Panc1 (cell line): ENCODE measurements at places on chromosomes 7 and 10.

DNA sequence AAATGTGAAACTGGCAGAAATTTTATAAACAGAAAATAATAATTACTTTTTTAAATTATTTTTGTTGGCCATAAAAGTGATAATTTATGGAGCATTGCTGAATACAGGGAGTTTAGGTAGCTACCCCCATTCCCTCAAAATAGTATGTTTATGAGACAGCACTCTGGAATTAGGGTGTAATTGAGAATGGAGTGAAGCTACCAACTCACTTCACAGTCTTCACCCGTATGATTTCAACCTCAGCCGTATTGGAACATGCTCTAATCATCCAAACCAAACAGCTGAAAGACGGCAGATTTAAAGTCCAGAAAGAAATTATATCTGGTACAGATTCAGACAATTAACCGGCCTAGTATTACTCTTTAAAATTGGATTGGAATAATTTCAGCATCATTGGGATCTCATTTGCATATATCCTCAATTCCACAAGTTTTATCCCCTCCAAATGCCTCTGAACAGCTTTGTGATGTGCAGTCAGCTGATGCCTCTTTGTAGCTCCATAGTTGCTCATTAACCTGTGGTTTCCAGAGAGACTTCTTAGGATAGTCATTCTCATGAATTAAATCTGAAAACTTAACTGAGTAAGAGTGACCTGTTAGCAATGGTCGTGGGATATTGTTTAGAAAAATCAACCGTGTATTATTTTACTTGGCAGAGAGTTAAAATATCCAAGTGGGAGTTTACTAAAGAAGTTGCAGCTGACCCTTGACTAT lies 59.1 kb upstream of the GJD4 start:
- DNase-seq, result no peak

DNA sequence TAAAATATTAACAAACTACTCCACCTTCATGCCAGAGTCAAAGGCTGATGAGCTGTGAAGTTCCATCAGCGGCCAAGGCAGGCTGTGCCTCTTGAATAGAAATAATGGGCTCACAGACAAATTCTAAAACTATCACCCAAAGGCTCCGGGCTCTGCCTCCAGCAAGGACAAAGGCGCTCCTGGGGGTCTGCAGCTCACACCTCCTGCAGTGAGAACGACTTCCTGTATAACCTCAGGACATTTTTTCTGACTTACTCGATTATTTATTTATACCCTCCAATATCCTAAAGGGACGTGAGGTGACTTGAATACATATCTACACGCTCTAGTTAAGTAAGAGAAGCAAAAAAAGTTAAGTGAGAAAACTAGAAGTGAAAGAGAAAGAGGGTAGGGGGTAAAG lies 500.7 kb downstream of the CCSER2 start:
- DNase-seq, result no peak

DNA sequence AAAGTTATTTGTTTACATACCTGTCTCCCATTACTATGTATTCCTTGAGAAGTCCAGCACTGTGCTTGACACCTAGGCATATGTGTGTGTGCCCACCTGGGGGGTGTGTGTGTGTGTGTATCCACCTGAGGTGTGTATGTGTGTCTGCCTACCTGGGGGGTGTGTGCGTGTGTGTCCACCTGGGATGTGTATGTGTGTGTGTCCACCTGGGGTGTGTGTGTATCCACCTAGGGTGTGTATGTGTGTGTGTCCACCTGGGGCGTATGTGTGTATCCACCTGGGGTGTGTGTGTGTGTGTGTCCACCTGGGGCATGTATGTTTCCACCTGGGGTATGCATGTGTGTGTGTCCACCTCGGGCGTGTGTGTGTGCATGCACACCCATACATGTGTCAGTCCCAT lies 603.5 kb downstream of the PHTF2 start:
- DNase-seq, result no peak

DNA sequence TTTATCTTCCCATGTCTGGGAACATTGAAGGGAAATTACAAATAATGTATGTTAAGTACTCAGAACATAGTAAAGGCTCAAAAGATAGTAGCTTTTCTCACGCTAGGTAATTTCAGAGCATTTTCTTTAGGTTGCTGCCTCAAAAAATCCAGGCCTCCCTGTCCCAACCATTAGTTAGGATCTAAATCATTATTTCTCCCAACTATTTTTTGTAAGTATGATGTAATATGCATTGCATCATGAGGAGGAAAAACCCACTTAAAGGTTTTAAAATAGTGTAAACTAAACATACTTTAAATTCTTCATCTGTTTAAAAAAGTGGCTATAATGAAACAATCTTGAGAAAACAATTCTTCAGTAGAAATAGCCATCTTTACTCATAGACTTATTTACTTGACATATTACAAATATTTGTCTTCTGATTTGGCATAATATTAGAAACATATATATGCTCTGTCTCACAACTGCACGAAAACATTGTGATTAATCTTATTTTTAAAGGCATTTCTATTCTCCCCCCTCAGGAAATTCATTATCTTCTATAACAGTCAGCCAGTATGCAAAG lies 329.3 kb downstream of the ELMO1 start:
- no peak for DNase-seq

- no peak for DNase-seq
These were observed 416.8 kb downstream of the GALNT17 start for GRCh38 chr7:71548746-71549145.

DNA sequence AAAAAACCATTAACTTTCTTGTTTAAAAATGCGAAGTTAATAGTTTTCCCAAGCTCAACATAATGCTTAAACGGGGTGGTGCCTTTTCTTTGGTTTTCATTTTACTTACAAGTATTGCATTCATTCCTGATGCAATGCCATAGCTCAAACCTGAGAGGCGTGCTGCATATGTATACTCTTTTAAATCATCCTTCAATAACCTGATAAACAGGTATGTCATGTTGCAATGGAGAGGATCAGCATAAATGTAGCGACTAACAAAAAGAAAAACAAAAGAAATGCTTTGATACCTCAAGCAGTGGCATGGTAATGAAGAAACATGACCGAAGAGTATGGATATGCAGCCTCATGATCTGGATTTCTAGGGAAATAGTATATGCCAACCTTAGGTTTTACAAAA lies 95.4 kb downstream of the IDE start:
- no peak for DNase-seq

GRCh38 chr7:122140918-122141317 lies 3.1 kb downstream of the AASS start:
- no peak for DNase-seq

DNA sequence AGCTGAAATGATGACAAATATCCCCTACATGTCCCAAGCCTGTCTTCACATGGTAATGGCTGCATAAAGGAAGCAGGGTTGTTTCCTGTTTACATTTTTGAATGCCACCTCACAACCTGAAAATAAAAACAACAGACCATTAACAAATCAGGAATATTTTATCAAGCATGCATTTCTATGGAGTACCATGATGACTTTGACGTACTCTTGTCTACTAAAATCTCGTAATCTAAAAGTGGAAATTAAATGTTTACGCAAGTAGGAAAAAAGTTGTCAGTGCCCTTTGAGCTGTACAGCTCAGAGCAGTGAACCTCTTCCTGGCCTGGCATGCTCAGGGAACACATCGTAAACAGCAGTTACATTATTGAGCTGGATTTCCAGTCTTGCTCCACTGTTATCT lies 194.1 kb downstream of the INHBA start:
- peak; percentile 41 for DNase-seq

GRCh38 chr7:150992051-150992640 lies 1.3 kb downstream of the NOS3 start:
- DNase-seq, result no peak

DNA sequence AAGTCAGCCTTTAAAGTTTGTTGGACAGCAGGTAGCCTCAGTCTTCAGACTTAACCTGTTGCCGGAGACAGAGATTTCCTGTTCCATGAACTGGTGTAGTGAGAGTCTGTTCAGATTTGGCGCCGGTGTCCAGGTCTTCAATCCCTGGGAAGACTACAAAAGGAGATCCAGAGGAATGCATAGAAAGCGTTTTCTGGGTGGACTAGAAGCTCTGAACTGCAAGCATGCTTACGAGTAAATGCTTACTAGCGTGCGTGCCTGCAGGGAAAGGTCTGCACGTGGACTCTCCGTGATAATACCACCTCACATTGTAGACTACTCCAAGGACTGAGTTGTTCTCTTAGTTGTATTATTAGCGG lies 878 bp downstream of the GLRX3 start:
- no peak for DNase-seq

DNA sequence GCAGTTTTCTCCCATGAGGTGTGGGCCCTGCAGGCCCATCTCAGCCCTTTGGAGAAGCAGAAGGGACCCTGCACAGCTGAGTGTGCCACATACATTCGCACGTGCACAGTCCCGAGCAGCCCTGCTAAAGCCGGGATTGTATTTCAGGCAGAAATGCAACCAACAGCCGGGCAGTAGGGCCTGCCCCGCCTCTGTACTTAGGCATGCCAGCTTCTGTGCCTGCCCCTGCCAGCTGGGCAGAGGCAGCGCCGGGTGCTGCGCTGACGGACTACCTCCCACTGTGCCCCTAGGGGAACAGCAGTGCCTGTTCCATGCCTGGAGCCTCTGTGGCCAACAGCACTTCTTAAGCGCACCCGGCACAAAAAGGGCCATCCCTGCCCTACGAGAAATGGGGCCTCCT lies 170.3 kb downstream of the NEURL1 start:
- no peak for DNase-seq

DNA sequence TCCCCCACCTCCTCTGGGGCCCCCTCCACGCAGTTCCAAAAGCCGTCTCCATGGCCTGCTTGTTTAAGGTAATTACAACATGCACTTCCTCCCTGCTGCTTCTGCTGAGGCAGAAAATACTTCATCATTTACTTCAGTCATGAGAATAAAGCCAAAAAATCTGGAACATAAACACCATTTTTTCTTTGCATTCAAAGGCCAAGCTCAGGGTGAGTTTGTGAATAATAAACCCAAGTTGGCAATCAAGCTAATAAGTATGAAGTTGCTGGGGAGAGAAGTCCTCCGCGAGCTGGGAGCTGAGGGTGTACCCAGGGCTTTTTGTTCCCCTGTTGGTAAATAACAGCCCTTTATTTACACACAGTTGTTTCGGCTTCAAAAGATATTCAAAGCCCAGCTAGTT lies 70.5 kb downstream of the FAM204A start:
- DNase-seq, result no peak

GRCh38 chr7:85602196-85602595 lies 415.3 kb upstream of the SEMA3D start:
- no peak for DNase-seq

DNA sequence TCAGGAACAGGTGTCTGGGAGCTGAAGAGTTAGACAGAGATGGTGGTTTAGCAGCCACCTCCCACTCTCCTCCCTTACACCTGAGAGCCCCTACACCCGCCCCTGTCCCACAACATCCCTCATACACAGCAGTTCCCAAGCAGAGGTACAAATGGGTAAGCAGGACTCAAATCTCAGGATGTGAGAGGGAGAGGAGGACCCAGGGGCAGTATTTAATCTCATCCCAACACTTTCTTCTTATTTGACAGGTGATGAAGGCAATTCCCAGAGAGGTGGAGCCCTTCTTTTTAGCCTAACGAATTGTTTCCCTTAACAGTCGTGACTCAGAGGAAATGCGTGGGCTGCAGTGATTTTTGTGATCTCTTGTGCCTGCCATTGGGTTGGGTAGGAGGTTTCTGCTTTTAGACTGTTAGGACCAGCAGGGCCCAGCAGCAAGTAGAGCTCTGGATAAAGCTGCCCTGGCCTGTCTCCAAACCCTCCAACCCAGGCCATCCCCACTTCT lies 191.3 kb downstream of the HECW1 start:
- DNase-seq, result no peak

DNA sequence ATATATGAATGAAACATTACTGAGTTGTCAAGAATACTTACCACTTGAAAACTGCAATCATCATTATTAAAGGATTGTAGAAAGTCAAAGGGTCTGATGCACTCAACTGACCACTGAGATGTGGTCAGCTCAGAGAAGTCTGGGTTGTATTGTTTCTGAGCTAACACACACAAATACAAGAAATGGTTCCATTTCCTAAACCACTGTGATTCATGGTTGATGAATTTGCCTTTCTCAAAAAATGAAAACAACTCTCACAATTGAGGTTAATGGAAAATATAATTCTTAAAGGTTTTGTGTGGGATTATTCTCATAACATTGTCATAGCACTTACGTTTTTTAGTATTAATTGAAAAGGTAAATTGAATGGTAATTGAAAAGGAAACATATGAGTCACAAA lies 45.6 kb upstream of the TAS2R16 start:
- no peak for DNase-seq

GRCh38 chr10:47438857-47439474 lies 44.9 kb downstream of the ANXA8 start:
- no peak for DNase-seq

- no peak for DNase-seq
These were observed 101.8 kb downstream of the GNAT3 start for GRCh38 chr7:80410081-80410480.

- DNase-seq, result peak; percentile 78
These were observed 2.3 kb downstream of the GLRX3 start for GRCh38 chr10:130138479-130138866.

GRCh38 chr7:110119883-110120581 lies 970.9 kb upstream of the LRRN3 start:
- no peak for DNase-seq

GRCh38 chr7:188727-189500 lies 3.5 kb upstream of the FAM20C start:
- no peak for DNase-seq

GRCh38 chr7:27143950-27144780 lies 684 bp upstream of the HOXA5 start:
- no peak for DNase-seq

DNA sequence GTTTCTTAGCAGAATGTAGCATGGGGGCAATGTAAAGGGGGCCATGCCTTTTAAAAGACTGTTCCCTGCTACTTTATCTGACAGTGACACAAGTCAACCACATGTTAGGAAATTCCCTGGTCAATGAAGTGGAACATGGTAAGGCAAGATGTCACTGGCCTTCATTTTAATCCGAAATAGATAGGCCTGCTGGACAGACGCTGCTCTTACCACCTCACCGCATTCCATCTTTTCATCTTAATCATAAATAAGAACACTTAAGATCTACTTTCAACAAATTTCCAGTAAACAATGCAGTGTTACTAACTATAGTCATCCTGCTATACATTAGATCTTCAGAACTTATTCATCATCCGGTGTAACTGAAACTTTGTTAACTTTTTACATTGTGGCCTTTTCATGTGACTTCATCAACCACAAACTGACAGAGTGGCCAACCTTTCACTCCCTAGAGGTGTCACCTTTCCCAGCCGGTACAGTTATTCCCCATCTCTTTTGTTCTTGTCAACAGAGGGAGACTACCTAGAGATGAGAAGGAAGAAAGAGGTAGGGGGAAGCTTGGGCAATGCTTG lies 15.6 kb downstream of the ASB4 start:
- DNase-seq, result no peak

GRCh38 chr7:110839866-110840265 lies 251.1 kb upstream of the LRRN3 start:
- DNase-seq, result no peak
